Neural crest cell (in vitro differentiated cells): ENCODE measurements at places on chromosomes 1 and 21.

DNA sequence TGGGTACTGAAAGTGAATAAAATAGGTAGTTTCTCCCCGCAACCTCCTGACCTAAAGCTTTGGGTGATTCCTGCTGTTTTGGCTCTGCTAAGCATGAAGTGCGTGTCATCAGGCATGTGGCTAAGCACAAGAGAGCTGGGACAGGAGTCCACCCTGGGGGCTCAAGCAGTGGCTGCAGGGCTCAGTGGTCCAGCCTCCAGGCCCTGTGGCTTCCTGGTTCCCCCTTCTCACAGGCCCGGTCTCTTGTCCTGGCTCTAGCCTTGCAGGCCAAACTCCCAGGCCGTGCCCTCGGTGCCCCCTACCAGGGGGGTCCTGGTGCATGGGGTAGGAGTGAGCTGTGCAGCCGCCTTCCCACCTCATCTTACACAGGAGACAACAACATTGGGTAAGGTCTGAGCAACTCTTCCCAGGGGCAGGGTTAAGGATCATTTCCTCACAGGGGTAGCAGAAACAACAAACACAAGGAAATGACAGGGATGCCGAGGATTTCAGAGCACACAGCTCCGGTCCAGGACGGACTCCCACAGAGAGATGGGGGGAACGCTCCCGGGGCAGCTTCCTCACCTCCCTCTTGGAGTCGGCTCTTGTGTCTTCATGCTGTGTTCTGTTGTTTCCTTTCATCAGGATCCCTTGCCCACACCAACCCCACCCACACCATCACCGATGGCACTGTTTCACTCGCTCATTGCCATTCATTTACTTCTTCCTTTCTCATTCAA, 19.8 kb upstream of the SLC2A1 start:
- no peaks in the 10 kb centered on the region for H3K27me3 ChIP-seq
- no peak overlapping the region for H3K4me3 ChIP-seq
- no peaks in the 10 kb centered on the region for H3K36me3 ChIP-seq
- H3K27ac ChIP-seq = peak overlapping the region; percentile 25
- peaks cover 35% of the 10 kb centered on the region for H3K4me1 ChIP-seq
- no peak for DNase-seq

DNA sequence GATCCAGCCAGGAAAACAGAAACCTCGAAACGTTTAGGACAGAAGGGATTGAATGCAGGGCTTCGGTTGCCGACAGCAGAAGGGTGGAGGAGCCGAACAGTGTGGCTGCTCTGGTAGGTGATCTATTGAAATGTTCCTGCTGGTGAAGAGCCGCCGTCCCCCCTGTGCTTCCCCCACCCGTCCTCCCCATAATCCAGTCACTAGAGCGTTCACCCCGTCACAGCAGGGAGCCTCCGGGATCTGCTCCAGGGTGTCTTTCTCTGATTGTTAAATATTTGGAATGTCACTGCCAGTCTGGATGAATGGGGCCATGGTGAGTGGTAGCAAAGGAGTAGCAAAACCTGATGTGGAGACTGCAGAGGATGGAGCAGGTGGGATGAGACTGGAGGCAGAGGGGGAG, 255.1 kb upstream of the CSF3R start:
- H3K4me3 ChIP-seq = no peak overlapping the region
- no peak for DNase-seq
- peaks cover 28% of the 10 kb centered on the region for H3K27me3 ChIP-seq
- no peaks in the 10 kb centered on the region for H3K36me3 ChIP-seq

- DNase-seq = no peak
- H3K4me3 ChIP-seq = no peak overlapping the region
- no peaks in the 10 kb centered on the region for H3K36me3 ChIP-seq
- H3K4me1 ChIP-seq = no peaks in the 10 kb centered on the region
- no peaks in the 10 kb centered on the region for H3K27me3 ChIP-seq
- no peak overlapping the region for H3K27ac ChIP-seq
These were observed 65.3 kb upstream of the MAGI3 start for GRCh38 chr1:113325022-113325421.

GRCh38 chr1:115242543-115242942, 95.5 kb downstream of the NGF start:
- no peak for DNase-seq
- no peaks in the 10 kb centered on the region for H3K27me3 ChIP-seq
- H3K4me1 ChIP-seq = no peaks in the 10 kb centered on the region
- no peak overlapping the region for H3K27ac ChIP-seq
- H3K36me3 ChIP-seq = peaks cover 3% of the 10 kb centered on the region

- H3K27me3 ChIP-seq = peaks cover 63% of the 10 kb centered on the region
- peaks cover 24% of the 10 kb centered on the region for H3K4me1 ChIP-seq
- no peaks in the 10 kb centered on the region for H3K36me3 ChIP-seq
- no peak for DNase-seq
These were observed 29.1 kb downstream of the KNCN start for GRCh38 chr1:46522184-46522968.

- no peaks in the 10 kb centered on the region for H3K36me3 ChIP-seq
- peaks cover 5% of the 10 kb centered on the region for H3K27me3 ChIP-seq
- H3K4me3 ChIP-seq = no peak overlapping the region
- no peak overlapping the region for H3K27ac ChIP-seq
These were observed 6.9 kb downstream of the ADGRB2 start for GRCh38 chr1:31757204-31757679.

GRCh38 chr1:37477198-37477931, 3.0 kb downstream of the ZC3H12A start:
- peaks cover 17% of the 10 kb centered on the region for H3K27me3 ChIP-seq
- no peak overlapping the region for H3K27ac ChIP-seq
- H3K4me3 ChIP-seq = peak overlapping the region; percentile 74

DNA sequence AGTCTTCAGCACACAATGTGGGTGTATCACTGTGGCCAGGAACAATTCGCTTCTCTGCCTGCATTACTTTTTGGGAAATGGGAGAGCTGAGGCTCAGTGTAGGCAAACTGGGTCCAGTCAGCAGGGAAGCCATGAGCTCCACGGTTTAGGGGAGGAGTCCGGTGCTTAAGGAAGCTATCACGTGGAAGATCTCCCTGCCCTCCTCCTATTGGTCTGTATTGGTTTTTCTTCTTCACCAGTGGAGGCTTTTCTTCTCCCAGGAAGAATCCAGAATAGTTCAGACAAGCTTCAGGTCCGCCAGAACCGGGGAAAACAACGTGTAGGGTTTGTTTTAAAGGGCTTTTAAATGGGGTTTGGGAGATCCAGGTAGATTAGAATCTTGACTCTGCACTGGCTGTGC, 156.2 kb upstream of the CAMK1G start:
- no peak overlapping the region for H3K27ac ChIP-seq
- no peak for DNase-seq
- H3K4me1 ChIP-seq = peaks cover 43% of the 10 kb centered on the region

DNA sequence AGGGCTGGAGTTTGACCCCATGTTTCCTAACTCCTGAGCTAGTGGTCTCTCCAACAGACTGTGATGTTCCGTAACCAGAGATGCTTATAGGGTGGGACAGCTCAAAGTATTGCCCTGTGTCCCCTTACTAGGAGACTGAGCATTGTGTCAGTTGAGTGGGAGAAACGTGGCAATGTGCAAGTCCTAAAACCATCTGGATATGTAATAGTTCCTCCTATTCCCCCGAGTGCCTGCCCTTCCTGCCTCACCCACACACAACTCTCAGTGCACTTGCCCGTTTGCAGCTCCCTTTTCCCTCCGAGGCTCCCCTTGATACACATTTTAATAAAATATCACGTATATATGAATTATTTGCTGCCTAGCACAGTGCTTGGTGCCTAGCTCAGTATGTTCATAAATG, 3.4 kb downstream of the PIGV start:
- peaks cover 12% of the 10 kb centered on the region for H3K27me3 ChIP-seq
- H3K4me1 ChIP-seq = peaks cover 26% of the 10 kb centered on the region
- no peaks in the 10 kb centered on the region for H3K36me3 ChIP-seq
- no peak overlapping the region for H3K27ac ChIP-seq
- DNase-seq = no peak
- peak overlapping the region; percentile 71 for H3K4me3 ChIP-seq

DNA sequence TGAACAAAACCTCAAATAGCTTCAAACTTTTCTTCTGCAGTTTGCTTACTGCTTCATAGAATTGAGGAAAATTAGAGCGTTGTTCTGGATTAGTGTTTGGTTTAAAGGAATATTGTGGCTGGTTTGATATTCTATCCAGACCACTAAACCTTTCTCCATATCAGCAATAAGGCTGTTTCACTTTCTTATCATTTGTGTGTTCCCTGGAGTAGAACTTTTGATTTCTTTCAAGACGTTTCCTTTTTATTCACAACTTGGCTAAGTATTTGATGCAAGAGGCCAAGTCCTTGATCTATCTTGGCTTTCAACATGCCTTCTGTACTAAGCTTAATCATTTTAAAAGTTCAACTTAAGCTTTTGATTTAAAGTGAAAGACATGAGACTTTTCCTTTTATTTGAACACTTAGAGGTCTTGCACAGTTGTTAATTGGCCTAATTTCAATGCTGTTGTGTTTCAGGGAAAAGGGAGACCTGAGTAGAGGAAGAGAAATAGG, 359.1 kb downstream of the S1PR1 start:
- H3K4me3 ChIP-seq = no peak overlapping the region
- H3K36me3 ChIP-seq = no peaks in the 10 kb centered on the region
- H3K27me3 ChIP-seq = no peaks in the 10 kb centered on the region
- DNase-seq = no peak
- H3K4me1 ChIP-seq = no peaks in the 10 kb centered on the region
- no peak overlapping the region for H3K27ac ChIP-seq

DNA sequence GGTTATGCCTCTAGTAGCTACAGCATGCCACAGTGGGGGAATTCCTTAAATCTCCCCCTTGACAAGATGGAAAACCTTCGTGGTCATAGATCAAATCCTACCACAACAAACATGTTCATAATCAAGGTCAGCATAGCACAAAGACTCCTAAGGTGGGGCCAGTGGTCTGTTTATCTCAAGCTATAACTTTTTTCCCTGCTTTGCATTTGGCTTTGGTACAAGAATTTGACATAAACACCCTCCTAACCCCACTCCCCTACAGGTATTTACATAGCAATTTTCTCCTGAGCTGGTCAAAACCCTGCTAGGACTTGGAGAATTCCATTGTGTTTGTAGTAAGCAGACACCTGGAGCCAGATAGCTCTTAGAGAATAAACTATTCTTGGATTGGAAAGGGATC, 58.5 kb downstream of the HIVEP3 start:
- peaks cover 34% of the 10 kb centered on the region for H3K4me1 ChIP-seq
- H3K27ac ChIP-seq = no peak overlapping the region
- H3K4me3 ChIP-seq = no peak overlapping the region

GRCh38 chr1:52343979-52344378, 22.0 kb downstream of the CC2D1B start:
- peaks cover 5% of the 10 kb centered on the region for H3K36me3 ChIP-seq
- peaks cover 6% of the 10 kb centered on the region for H3K4me1 ChIP-seq
- no peak for DNase-seq
- no peak overlapping the region for H3K27ac ChIP-seq
- no peaks in the 10 kb centered on the region for H3K27me3 ChIP-seq

DNA sequence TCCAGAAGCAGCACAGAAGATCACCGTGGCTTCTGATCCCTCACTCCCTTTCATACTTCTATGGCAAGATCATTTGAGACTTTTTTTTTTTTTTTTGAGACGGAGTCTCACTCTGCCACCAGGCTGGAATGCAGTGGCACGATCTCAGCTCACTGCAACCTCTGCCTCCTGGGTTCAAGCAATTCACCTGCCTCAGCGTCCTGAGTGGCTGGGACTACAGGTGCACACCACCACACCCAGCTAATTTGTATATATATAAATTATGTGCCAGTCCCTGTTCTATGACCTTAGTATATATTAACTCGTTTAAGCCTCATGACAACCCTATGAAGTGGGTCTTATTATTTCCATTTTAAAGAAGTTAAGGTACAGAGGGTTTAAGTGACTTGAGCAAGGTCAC, 298.5 kb downstream of the VAV3 start:
- no peaks in the 10 kb centered on the region for H3K36me3 ChIP-seq
- H3K4me1 ChIP-seq = peaks cover 9% of the 10 kb centered on the region
- H3K27ac ChIP-seq = no peak overlapping the region

- H3K27ac ChIP-seq = no peak overlapping the region
- DNase-seq = no peak
- no peaks in the 10 kb centered on the region for H3K27me3 ChIP-seq
- H3K36me3 ChIP-seq = no peaks in the 10 kb centered on the region
- no peak overlapping the region for H3K4me3 ChIP-seq
These were observed 181.4 kb upstream of the LHX8 start for GRCh38 chr1:74952786-74953185.

DNA sequence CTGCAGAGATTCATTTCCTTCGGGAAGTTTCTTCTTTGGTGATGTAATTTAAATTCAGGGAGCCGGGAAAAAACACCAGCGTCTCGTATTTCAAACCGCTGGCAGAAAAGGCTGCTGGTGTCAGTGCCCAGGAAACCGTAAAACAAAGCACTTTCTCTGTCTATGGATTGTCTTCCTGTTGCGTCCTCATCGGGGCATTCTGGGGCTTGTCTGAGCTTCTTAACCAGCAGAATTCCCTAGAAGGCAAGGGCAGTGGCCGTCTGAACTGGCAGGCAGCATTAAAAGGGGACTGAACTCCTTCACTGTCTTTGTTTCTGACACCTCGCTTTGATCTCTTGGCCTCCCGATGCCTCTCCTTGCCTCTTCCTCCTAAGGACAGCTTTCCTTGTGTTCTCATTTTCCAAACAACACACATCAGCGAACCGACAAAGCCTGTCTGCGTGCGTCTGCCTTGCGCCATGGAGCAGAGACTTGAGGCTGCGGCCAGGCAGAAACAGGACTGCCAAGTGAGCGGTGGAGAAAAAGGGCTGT, 391.6 kb upstream of the VAMP3 start:
- no peaks in the 10 kb centered on the region for H3K36me3 ChIP-seq
- DNase-seq = peak; percentile 32
- H3K4me3 ChIP-seq = peak overlapping the region; percentile 13
- H3K4me1 ChIP-seq = peaks cover 23% of the 10 kb centered on the region

GRCh38 chr21:28975397-28975796, 17.3 kb downstream of the LTN1 start:
- peaks cover 13% of the 10 kb centered on the region for H3K4me1 ChIP-seq
- H3K4me3 ChIP-seq = no peak overlapping the region
- H3K36me3 ChIP-seq = peaks cover 18% of the 10 kb centered on the region
